ENCODE measurements at places on chromosomes 7 and 10.

DNA sequence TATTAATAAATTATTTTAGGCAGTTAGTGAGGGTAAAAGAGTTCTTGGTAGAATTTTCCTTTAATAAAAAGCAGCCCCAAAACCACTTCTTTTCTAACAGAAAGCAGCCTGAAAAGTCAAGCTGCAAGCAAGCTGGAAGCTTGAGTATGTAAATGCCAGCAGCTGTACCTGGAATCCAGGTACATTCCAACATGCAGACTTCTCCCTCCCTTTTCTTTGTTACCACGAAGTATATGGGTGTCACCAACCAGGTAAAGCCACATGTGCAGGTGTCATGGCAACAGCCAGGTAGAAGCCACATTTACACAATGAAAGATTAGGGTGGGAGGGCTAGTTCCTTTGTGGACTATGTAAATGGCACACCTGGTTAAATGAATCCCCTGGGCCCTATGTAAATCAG is 114.6 kb downstream of the EPC1 start:
- DNase-seq = no peak

GRCh38 chr10:11141571-11142091 is 124.0 kb downstream of the CELF2 start:
- no peak for DNase-seq

GRCh38 chr10:369221-369683 is 234.0 kb downstream of the ZMYND11 start:
- DNase-seq = no peak

GRCh38 chr10:131964298-131964697 is 17.4 kb downstream of the BNIP3 start:
- no peak for DNase-seq

DNA sequence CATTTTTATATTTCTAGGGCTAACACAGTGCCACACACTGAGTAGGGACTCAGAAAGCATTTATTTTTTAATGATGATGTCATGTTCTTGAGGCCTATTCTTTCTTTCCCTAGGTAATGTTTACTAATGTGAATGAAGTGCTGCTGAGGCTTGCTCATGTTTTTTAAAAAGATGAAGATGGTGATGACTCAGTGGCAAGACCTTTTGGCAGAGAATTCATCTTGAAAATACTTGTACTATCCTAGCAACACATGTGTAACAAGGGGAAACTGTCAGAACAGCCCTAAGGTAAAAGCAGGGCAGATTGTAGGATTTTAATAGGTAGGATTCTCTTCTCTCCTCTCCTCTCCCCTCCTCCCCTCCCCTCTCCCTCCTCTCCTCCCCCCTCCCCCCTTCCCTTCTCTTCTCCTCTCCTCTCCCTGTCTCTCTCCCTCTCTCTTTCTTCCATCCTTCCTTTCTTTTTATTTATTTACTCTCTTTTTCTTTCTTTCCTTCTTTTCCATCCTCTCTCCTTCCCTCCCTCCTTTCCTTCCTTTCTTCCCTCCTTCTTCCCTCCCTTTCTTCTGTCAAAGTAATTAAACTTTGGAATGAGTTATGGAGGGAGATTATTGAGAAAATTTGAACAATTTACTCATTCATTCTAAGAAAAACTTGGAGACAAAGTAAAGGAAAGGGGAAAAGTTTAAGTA is 75.3 kb downstream of the ZNF92 start:
- DNase-seq = no peak

DNA sequence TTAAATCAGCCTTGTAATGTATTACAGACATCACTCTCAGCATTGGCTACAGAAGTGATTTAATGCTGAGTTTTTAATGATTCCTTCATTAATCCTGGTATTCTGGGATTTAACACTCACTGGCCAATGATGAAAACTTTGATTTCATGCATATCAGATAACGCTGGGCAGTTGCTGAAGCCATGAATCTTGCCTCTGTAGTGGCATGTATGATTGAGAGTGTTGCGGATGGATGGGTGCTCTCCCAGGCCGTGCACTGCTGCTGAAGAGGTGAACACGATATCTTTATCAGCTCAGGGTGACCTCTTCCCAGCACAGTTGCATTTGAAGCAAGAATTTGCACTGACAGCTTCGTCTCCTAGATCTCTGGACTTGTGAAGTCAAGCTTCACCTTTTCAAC is 168.7 kb downstream of the LRRC4 start:
- DNase-seq = no peak

DNA sequence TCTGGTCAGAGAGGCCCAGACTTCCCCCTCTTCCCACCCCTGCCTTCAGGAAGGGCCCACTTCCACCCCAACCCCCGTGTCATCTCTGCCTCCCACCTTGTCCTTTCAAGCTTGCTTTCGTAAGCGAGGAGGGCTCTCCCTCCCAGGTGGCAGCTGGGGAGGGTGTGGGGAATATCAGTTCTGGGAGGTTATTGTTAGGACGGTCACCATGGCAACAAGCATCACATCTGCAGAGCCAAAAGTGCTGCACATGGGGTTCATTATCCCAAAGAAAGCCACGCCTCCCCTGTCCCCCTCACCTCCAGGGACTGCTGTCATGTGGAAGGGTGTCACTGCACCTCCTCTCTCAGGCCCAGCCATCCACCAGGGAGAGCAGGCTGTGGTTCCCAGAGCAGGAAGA is 2.6 kb upstream of the CAMK2B start:
- no peak for DNase-seq

DNA sequence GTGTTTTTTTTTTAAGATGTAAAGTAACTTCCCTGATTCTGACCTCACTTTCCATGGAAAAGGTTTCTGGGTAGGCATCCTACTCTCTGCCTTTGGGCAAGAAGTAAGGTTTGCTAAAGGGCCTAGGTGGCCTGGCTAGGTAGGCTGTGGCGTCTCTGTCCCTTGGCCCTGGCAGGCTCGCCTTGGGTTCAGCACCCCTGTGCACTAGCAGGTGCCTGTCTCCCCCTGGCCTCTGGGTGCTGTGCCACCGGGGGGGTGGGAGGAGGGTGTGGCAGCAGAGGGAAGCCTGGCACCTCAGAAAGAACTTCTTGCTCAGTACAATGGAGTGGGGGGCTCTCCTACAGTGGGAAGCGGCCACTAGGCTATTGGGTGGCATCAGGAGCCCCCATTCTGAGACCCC is 14.0 kb downstream of the TECPR1 start:
- DNase-seq = no peak

DNA sequence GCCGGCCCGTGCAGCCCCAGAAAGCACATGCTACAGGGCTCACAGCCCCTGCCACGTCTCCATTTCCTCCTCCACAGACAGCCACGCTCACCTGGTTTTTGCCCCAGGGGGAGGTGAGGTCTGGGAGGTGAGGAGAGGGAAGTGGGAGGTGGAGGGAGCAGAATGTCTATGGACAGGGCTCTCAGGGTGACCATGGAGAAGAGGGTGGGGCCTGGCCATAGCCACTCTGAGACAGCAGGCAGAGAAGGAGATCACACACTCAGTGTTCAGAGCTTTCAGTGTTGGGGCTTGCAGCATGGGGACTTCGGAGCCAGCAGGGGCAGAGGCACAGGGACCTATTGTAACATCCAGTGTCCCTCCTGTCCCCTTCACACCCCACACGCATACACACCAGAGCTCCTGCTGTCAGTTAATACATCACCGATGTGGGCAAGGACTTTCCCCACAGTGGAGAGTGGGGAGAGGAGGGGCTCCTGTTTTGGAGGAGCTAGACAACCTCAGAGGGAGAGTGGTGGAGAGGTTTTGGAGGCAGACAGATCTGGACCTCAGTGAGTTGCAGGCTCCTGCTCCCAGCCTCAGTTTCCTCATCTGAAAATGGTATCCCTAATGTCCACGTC is 14.4 kb downstream of the WDFY4 start:
- no peak for DNase-seq

- DNase-seq = peak; percentile 85
Observed at GRCh38 chr10:62811159-62811875, 4.8 kb downstream of the EGR2 start.

DNA sequence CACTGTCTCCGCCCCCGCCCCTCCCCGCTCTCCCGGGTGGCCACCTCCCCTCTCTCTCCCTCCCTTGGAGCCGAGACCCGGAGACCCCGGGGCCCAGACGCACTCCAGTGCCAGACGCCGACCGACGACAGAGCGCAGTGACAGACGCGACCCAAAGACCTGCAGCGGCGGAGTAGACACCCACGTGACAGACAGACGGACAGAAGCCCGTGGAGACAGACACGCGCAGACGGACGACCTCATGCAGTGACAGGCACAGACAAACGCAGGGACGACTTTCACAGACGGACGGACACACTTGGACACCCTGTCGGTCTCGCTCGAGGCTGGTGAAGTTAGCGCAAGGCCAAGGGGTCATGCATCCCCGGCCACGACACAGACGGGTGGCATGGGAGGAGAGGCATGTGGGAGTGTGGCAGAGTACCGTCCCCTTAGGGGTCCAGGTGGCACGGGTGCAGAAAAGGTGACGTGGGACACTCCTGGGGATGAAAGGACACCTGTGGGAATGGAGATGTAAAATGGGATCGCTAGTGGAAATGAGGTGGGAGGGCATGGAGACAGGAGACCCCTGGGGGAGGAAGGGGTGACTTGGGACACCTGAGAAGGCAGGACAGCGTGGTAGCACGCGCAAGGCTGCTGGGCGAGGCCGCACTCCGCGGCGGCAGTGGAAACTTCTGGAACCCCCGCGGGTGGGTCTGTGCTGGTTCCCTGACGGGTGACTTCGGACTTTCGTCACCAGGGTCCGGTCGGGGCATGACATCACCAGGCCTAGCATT is 456 bp upstream of the ACHE start:
- DNase-seq = peak; percentile 22

GRCh38 chr10:128053356-128053755 is 72.9 kb downstream of the MKI67 start:
- no peak for DNase-seq

DNA sequence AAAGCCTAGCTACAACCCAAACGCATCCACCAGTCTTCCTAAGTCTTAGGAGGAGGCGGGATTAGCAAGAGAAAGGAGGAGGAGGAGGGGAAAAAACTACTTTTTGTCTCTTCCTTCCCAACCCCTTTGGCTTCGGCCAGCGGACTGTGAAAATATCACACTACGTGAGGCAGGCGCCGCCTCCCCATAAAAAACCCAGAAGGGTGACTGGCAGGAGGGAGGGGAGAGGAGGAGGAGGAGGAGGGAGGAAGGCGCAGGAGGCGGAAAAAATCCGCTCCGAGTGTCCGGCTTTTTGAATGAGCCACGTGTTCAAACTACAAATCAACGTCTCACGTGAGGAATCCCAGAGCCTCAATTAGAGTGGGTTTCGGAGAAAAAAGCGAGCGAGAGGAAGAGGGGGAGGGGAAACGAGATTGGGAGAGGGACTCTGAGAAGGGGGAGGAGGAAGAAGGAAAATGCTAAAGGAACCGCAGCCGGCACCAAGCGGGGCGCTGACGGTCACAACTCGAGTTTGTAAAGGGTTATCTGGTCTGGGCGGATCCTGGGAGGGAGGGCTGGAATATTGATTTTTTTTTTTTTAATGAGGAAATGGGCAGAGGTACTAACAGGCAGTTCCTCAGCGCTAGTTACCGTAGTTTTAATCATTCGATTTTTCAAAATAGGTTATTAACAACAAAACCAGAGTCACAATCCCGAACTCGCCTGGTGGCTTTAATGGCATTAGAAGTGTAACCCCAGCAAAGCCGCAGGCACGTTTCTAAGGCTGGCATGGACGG is at the start of gene IGF2BP3:
Gene IGF2BP3, minus strand, starts transcription at position 162 of the 776 bp plus-strand sequence. CDS start 381 bp downstream, outside the sequence.
- no peak for DNase-seq

- DNase-seq = no peak
Observed at GRCh38 chr10:31959461-31960173, 31.0 kb upstream of the ARHGAP12 start.

GRCh38 chr10:85620807-85621206 is 745.8 kb downstream of the GRID1 start:
- DNase-seq = no peak

- peak; percentile 90 for DNase-seq
Observed at GRCh38 chr7:99374111-99375064, at the start of gene ARPC1B. ARPC1B (plus strand) TSS chr7:99374730; CDS start chr7:99385715, 10,985 bp downstream.

DNA sequence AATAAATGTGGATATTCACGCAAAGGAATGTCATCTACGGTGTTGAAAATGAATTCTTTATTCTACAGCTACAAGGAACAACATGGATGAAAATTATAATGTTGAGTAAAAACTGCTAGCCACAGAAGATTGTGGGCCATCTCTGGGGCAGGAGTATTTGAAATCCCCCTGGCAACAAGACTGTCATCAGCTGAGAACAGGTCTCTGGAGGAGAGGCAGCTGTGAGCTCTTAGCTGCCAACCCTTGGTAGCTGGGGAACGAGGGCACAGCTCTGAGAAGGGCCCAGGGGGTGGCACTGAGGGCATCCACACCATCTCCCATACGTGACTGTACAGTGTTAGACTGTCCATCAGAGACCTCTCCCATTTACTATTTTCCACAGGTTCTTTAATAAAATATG is 340.1 kb upstream of the MGMT start:
- DNase-seq = no peak

DNA sequence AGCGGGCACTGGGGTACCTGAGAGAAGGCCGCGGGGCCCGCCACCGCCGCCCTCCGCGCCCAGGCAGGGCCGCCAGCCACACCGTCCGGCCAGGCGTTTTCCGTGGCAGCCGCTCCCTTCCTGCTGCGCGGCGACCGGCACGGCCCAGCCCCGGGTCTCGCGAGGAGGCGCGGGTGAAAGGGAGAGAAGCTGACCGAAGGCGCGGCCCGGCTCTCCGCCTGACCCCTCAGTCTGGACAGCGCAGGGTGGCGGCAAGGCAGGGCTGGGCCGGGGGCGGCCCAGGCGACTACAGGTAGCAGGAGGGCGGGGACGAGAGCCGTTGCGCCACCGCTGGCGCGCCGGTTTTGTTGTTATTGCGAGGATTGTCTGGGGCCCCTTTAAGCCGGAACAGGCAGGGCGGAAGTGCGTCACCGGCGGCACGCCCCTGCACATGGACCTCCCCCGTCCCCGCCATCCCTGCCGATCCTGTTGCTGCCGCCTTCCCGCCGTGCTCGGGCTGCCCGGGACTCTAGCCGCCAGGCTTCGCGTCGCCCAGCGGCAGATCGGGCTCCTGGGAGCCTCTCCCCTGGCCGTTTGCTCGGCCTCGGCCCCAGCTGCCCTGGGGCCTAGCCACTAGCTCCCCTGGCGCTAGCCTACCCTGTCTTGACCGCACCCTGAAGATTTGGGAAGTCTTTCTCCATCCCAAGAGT is at the start of gene HERPUD2:
Gene HERPUD2, minus strand, starts transcription at position 352 of the 689 bp plus-strand sequence. CDS start 805 bp downstream, outside the sequence.
- peak; percentile 88 for DNase-seq

DNA sequence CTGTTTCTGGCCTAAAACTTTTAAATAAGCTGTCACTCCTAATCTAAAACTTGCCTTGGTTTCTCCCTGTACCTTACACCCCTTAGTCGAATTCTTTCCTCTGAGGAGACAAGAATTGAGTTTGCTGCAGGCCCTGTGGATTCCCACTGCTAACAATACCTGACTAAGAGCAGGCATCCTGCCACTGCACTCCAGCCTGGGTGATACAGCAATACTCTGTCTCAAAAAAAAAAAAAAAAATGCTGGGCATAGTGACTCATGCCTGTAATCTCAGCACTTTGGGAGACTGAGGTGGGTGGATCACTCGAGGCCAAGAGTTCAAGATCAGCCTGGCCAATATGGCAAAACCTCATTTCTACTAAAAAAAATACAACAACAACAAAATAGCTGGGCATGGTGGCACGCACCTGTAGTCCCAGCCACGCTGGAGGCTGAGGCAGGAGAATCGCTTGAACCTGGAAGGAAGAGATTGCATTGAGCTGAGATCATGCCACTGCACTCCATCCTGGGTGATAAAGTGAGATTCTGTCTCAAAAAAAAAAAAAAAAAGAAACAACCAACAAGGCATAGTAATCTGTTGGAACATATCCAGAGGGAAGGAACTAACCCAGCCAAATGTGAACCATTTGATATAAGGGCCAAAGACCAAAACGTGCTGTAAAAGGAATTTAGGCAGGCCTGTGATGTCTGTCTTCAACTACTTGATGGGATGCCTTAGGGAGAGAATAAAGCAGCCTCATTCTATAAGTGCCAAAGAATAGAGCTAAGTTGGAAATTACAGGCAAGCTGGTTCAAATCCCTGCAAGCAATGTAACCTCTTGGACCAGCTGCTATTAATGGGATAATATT is 732.7 kb upstream of the AUTS2 start:
- no peak for DNase-seq

Data from stimulated activated naive CD4-positive, alpha-beta T cell treated with Interleukin-2 at 50 U/mL for 16 hours (primary cell).